ENCODE measurements at places on chromosomes 5 and 9.

DNA sequence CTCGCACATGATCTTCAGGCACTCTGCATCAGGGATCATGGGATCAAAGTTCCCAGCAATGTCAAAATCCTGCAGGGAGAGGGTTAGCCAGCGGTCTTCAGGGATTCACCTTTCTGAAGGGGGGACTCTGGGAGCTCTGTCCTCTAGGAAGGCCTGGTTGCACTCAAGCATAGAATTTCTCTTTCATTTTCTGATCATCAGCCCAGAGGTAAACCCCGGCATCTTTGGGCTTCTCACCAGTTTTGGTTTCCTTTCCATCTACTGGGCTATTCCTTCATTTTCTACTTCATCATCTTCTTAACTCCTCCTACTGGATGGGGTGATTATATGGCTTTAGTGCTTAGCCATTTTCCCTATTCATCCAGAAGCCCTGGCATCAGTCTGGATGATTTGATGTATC, 4.6 kb upstream of the DND1 start:
- DNase-seq: no peak

DNA sequence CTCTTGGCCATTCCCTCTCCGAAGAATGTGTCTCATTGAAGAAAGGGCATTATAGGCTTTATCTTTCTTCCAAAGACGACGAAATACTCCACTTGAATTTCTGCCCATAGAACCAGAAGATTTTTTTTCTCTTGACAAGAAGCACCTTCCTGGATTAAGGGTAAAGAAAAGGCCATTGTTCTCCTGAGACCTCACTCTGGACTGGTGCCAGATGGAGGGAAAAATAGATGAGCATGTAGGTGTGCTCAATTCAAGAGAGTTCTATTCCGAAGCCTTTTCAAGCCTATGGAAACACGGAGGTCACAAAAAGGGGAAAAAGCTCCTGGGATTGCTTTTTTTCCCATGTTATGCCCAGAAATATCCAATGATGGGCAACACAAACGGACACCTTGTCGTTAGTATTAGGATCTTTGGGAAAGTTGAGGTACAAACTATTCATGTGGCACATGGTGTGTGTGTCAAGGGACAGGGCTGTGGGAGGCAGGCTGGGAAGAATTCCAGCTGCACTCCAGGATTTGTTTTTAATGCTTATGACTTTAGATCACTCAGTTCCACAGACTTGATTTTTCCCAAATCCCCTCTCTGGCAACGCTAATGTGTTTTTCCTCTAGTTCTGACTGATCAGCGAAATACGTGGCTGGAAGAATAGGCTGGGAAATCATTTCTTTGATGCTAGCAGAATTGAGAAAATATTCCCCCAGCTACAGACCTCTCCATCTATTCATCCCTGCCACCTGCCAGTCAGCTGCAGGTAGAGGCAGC, 89.9 kb downstream of the SIL1 start:
- DNase-seq: no peak

- no peak for DNase-seq
Measured at GRCh38 chr9:101478444-101478843, 42.9 kb upstream of the ALDOB start.

GRCh38 chr5:132180134-132180745, 47.4 kb downstream of the P4HA2 start:
- DNase-seq: no peak

GRCh38 chr9:14180093-14180959, 133.6 kb downstream of the NFIB start:
- DNase-seq: no peak

- no peak for DNase-seq
Measured at GRCh38 chr9:127214421-127215267, 49.9 kb upstream of the GARNL3 start.

- no peak for DNase-seq
Measured at GRCh38 chr5:115369430-115370144, 73.1 kb upstream of the CCDC112 start.

DNA sequence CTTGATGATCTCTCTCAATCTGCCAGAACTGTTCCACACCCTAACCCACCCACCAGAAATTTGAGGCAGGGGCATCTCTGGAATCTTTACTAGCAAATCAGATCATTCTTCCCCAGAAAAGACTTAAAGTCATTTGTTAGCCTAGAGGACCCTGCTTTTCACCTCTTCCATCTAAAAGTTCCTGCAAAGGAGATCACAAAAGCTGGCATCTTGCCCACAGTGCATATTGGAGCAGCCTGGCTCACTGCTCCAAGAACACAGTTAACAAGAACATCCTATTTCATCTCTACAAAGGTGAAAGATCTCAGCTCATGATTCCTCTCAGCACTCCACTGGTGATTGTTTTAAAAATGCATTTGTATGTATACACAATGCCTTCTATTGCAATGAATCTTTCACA, 36.3 kb downstream of the GABRP start:
- DNase-seq: no peak

GRCh38 chr5:68950125-68950524, 143.7 kb upstream of the SLC30A5 start:
- DNase-seq: no peak

- DNase-seq: no peak
Measured at GRCh38 chr9:114355821-114356220, 26.2 kb downstream of the ORM2 start.

GRCh38 chr5:171129308-171129707, 179.7 kb upstream of the TLX3 start:
- no peak for DNase-seq

- DNase-seq: no peak
Measured at GRCh38 chr5:170917113-170917512, 55.3 kb downstream of the RANBP17 start.

- DNase-seq: no peak
Measured at GRCh38 chr9:37040508-37041127, 6.5 kb upstream of the PAX5 start.

- DNase-seq: no peak
Measured at GRCh38 chr5:72722792-72723452, 93.5 kb upstream of the TNPO1 start.

GRCh38 chr9:37102486-37102885, 17.9 kb upstream of the ZCCHC7 start:
- no peak for DNase-seq

GRCh38 chr9:129908906-129909305, 73.6 kb downstream of the USP20 start:
- DNase-seq: no peak

- DNase-seq: peak; percentile 73
Measured at GRCh38 chr9:114082017-114082762, 4.1 kb upstream of the AMBP start.

DNA sequence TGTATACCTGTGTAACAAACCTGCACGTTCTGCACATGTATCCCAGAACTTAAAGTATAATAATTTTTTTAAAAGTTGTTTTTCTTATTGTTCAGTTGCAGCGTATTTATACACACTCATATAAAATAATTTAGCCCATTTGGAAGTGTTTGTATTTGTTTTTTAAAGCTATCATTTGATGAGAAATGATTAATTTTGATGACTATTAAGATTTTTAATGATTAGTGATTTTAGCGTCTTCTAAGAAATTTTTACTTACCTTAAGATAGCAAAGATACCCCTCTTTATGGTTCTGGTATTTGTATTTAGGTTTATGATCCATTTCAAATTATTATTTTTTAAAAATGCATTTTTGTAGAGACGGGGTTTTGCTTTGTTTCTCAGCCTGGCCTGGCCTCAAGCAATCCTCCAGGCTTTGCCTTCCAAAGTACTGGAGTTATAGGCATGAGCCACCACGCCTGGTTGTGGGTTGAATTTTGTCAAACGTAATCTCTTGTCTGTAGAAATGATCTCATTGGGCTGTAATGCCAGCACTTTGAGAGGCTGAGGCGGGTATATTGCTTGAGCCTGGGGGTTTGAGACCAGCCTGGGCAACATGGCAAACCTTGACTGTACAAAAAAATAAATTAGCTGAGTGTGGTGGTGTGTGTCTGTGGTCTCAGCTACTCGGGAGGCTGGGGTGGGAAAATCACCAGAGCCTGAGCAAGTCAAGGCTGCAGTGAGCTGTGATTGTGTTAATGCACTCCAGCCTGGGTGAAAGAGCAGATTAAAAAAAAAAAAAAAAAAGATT, 26.9 kb downstream of the CSNK1G3 start:
- DNase-seq: no peak

GRCh38 chr5:1506242-1507013, 17.3 kb downstream of the LPCAT1 start:
- no peak for DNase-seq

- no peak for DNase-seq
Measured at GRCh38 chr5:2622866-2623265, 128.6 kb downstream of the IRX2 start.

- DNase-seq: no peak
Measured at GRCh38 chr9:1550636-1551035, 464.5 kb upstream of the SMARCA2 start.

DNA sequence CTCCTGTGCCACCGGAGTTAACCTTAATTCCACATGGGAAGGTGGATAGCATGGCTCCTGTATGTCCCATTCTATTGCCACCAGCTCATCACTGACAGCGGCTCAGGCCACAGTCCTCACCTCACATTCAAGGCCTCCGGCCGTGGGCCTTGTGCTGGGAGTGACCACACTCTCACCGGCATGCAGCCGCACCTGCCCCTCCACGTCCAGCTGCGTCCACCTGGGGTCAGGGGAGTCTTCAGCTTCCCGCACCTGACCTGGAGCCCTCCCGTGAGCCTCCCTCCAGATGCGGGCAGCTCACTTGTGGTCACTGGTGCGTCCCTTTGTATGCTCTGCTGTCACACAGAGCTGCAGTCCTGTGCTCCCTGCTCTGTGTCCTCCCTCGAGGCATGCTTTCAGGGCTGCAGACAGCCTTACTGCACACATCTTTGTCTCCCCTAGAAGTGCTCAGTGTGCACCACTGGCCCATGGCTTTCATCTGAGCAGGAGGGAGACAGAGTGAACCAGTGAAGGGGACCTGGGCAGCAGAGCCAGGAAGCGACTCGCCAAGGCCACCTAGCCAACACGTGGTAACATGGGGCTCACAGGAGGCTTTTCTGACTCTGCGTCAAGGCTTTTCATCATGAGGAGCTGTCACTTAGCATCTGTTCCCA, 210.1 kb downstream of the ERCC6L2 start:
- no peak for DNase-seq

DNA sequence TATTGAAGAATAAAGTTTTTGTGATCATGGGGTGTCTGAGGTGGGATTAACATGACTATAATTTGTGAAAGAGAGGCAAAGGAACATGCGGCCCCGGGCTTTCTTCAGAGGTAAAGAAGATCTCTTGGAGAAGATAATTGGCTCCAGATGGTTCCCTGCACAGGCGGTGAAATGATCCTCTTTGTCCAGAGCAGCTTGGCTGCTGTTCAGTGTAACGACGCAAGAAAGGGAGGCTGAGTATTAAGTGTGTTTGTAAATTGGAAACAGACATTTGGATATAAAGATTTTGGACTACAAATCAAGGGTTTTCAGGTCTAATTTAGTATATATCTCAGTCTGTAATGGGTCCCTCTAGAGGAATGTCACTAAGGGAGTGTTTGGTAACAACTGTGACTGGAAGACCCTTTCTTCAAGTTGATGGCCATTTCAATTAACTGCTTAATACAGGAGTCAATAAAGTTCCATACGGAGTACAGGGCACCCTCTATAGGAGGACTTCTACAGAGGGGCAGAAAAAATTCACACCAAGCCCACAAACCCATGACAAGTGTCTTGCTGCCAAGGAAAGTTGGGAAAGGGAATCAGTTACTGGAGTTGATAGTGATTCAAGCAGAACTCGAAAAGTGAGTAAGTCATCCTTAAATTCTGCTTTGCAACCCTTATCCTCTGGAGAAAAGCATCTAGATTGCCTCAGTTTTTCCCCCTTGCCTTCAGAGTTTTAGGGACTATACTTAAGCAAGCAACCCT, 4.1 kb downstream of the EQTN start:
- no peak for DNase-seq

- DNase-seq: no peak
Measured at GRCh38 chr5:126178521-126178920, 244.7 kb upstream of the GRAMD2B start.

- no peak for DNase-seq
Measured at GRCh38 chr5:102554728-102555127, 55.9 kb upstream of the SLCO6A1 start.

DNA sequence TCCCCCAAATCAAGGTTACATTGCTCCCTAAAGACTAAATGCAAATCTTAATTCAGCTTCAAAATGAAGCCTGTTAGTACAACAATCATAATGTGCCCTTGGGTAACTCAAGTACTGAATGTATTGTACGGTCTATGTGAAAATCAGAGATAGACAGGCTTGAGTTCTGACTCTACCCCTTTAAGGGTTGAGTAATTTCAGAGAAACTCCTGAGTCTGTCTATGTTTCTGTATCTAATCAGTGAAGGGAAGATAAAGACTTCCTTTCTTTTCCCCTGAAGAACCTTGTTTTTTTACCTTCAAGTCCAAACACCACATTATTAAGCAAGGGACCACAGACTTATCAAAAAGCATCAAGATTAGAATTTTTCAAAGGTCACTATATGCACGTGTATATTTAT, 108.2 kb downstream of the MPDZ start:
- DNase-seq: no peak

DNA sequence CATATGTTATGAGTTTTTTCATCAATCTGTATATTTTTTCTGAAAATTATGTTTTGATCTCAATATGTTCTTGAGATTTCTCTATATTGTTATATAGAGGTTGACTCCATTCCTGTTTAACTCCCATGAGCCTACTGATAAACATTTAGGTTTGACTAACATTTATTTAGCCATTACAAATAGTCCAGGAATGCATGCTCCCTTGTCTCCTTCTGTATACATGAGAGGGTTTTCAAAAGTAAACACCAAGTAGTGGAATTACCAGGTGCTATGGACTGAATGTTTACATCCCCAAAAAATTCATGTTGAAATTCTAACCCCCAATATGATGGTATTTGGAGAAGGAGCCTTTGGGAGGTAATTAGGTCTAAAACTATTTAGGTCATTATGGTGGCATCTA, 3.5 kb upstream of the OR5C1 start:
- DNase-seq: no peak

DNA sequence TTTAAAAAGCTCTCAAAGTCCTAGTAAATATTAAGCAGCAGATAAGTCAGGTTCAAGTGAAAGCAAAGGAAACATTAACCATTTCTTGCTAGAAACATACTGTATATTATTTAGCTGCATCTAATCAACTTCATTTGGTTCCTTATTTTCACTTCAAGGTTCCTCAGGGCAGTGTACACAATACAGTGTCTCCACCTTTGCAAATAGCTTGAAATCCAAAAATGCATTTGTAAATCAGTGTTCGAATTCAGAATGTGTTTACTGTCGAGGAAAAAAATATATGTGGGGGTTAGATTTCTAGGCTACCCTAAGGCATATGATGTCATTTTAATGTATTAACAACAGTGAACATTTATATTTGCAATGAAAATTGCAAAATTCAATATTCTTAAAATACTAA, 436.0 kb downstream of the CETN3 start:
- no peak for DNase-seq

Measured in stimulated activated CD4-positive, alpha-beta T cell treated with anti-CD3 and anti-CD28 coated beads, Interleukin-1b, Interleukin-23, amount 100 ng/mL, for 1 hour (primary cell).